PC-3 (cell line): ENCODE measurements at places on chromosomes 5 and 9.

DNA sequence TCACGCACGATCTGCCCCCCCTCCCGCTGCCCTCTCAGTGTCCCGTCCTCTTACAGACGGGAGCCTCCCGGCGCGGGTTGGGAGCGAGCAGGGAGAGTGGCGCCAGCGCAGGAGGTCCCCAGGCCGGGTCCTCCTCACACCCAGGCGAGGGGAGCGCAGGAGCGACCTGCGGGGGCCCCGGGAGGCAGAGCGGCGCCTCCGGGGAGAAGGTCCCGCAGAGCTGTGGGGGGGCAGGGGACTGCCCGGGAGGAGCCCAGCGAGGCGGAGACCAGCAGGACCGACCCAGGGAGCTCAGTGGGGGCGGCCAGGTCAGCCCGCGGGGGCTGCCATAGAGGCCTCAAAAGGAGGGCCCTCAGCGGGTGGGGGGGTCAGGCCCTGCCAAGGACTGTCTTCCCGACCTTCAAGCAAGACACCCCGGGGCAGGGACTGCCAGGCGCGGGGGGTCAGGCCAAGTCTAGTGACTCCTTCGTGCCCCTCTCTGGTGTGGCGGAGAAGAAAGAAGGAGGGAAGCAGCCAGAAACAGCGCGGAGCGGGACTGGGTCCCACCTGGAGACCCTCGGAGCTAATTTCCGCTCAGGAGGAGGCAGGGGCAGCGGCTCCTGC, 123.3 kb upstream of the ERCC6L2 start:
- no peak for DNase-seq

- no peak for DNase-seq
Measured at GRCh38 chr5:117889596-117889995, 1098.8 kb downstream of the DTWD2 start.

DNA sequence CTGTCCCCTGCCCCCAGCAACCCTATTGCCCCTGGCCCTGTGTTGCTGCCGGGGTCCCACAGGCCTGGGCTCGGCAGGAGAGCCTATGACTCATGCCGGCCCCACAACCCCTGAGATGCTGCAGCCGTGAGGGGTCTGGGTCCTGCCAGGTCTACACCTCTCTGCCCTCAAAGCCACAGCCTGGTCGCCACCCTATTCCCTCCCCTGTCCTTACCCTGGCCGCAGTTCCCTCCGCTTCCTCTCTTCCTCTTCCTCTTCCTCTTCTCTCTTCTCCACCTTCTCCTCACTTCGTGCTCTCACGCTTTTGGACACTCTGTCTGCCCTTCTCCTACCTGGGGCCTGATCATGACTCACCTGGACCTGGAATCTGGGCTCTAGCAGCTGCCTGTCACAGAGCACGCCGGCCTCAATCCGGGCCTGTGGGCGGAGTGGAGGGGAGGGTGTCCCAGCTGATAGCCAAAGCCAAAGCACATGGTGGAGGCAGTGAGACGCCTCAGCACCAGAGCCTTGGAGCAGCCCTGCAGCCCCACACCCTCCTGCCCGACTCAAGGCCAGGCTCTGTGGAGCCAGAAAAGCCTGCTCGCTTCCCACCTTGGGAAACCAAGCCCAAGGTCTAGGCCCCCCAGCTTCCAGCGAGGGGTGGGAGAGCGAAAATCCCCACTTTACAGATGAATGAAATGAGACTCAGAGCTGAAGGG, 26.8 kb upstream of the CSF1R start:
- peak; percentile 53 for DNase-seq

DNA sequence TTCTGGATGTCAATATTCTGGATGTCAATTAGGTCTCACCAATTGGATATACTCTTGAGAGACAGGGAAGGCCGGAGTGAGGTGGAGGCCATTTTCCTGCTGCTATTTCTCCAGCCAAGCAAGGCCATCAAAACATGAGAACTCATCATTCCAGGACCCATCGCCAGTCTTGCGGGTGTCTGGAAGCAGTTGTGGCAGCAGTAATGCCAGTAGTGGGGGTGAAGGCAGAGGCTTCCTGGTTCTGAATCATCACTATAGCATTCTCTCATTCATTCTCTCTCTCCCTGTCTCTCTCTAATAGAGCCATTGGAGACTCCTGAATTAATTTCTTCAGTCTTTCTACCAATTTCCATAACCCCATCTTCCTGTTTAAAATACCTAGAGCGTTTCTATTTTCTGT, 71.8 kb downstream of the EGFLAM start:
- DNase-seq, result no peak

- DNase-seq, result no peak
Measured at GRCh38 chr9:89562186-89562814, 42.5 kb upstream of the GADD45G start.

DNA sequence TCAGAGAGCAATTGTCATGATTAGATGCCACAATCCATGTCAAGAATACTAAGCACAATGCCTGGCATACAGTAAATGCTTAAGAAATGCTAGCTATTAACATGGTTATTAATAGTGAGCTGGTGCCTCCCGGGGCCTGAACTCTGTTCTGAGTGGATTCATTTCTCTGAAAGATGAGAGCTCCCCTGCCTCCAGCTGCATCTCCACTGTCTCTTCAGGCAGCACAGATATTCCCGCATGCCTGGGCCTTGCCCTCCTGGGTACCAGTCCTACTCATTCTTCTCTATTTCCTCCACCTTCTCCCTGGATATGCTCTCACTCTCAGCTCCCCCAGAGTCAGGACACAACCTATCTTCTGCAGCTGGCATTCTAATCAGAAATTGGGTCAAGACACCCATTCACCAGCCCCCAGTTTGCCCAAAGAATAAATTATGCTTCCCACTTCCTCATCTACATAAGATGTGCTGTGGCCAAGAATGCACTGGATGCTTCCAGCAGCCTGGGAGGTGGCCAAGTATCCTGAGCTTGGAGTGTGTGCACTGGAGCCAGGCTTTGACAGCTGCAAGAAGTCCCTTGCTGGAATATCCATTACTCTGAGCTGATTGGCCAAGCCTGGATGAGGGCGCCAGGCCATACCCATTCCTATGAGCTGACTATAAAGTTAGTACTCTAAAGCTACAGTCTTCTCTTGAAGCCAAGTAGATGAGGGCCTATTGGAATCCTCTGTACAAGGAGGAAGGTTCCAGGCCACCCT, 669.0 kb downstream of the ACTL7B start:
- DNase-seq, result no peak

GRCh38 chr5:3006961-3007551, 255.6 kb upstream of the IRX2 start:
- DNase-seq, result no peak

- DNase-seq, result no peak
Measured at GRCh38 chr9:117188394-117188793, 226.5 kb downstream of the ASTN2 start.

DNA sequence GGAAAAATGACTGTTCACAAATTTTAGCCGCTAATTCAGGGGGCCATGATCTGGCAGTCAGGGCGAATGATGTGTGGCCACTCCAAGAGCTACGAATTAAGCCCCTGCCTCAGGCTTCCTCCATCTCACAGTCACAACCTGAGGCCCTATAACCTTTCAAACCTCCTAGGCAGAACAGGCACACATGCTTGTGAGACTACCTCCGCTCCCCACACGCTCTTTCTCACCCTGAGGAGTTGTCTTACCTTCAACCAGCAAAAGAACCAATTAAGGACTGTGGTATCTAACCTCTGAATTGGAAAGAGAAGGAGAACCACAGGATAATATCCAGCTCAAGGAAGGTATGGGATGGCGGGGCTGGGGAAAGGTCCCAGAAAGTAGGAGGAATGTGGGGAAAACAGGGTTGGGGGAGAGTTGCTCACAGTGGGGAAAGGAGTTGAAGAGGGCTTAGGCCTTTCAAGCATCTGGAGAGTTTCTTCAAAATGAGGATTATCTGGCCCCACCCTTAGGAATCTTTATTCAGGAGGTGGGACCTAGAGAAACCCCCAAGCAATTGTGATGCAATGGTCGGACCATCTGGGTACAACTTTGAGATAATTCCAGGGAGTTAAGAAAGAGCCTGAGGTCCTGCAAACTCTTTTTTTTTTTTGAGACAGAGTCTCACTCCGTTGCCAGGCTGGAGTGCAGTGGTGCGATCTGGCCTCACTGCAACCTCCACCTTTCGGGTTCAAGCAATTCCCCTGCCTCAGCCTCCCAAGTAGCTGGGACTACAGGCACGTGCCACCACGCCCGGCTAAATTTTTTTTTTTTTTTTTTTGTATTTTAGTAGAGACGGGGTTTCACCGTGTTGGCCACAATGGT, 5.5 kb downstream of the PCDH1 start:
- DNase-seq, result no peak

DNA sequence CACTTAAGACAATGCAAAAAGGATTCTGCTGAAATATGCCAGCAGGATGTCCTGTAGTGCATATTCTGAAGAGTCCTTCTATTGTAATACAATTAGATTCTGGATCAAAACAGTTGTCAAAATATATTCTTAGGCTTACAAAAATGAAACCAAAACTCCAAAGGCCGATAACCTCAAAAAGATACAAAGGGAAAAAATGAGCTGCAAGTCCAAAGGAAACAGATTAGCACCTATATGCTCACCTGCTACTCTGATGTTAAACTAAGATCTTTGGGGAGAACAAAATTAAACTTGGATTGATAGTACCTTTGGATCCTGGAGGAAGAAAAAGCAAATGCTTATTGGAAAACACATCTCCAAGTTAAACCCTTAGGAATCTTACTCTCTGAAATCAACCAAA, 397.1 kb downstream of the SPATA31D1 start:
- no peak for DNase-seq

- DNase-seq, result no peak
Measured at GRCh38 chr5:493758-494157, 30.5 kb downstream of the SLC9A3 start.

DNA sequence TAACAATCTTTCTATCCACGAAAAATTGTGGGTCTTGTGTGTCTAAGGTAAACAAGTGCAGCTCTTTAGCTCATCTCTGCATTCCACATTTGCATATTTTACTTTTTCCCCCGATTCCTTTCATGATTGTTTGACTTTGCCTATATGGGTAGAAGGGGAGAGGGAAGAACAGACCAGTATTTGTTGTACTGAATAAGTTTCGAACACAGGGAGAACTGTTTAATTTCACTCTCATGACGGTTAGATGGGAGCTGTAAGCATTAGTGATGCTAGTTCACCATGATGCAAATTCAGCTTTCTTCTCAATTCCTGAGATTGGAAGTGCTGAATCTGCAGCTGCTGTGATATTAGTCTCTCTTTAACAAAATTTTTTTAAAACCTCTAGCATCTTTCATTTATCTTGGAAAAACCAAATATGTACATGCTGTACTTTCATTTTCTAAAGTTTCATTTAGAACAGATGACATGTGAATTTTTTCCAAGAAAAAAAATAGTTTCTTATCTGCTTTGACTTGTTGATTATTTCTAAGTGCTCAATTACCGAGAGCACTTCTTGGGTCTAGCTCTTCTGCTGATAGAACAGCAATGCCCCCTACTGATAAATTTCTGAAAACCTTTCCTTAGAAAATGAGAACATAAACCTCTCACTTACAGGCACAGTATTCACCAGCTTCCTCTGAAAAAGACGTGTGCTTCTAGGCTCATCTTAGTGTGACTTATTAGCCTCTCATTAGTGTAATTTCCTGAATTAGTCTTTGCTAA, 149.5 kb downstream of the BAAT start:
- DNase-seq, result peak; percentile 26

DNA sequence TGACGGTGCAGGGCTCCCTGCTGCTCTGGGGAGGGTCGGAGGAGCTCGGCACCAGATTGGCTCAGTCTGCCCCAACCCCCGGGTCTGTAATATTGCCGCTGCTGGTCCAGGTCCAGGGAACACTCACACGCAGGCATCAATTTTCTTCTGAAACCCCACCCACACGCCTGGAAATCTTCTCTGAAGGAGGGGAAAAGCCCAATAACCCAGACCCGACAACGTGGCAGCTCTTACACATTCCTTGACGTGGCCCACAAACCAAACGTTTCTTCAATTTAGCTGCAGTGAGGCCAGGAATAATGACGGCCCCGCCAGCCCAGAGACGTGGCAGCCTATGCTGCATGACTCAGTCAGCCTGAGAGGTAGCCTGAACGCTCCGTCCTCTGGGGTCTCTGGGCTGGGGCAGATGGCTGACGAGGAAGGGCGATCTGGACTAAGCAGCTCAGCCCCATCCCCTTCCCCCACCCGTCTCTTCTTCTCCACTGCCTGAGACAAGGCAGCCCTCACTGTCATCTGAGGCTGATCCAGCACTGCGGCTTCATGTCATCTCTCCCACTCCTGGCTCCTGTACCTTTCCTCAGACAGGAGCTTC, 9.9 kb upstream of the SPARC start:
- DNase-seq, result no peak

DNA sequence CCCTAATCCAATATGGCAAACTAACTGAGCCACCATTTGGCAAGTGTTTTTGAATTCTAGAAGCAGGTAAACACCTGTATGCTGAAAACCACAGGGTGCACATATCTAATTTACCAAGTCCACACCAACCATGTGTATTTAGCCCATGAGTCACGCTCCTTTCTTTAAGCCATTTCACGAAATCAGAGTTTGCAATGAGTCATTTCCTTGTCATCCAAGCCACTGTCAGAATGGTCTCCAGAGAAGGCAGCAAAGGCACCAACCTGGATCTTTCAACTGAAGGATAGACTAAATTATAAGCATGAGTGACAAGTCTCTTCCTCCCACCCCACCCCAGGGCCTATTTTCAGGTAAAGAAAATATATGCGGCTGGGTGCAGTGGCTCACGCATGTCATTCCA, 110.0 kb downstream of the PAX5 start:
- peak; percentile 96 for DNase-seq

DNA sequence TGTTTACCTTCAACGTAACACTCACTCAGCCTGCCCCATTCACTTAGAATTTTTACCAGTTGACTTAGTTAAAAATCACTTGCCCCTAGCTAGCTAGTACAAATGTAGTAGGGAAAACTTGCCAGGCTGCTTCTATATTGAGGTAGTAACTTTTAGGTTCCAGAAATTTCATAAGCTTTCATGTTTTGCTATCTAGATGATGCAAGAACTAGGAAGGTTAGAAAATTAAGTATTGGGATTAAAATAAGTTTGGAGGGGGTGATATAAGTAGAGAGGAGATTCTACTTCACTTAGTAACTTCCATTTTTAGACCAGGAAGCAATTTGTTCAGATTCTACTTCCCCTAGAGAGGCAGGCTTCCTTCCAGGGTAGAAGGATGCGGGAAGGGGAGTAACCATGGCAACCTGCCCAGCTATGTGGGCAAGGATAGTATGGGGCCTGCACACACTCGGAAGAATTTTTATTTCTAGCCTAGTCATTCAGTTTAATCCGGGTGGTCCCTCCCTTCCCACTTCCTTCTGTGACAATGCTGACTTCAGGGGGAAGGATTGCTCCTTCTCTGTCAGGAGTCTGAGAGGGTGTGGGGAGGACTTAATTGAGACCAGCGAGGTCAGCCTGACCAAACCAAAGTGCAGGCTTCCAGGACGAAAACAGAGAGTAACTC, 4.2 kb downstream of the DAB2 start:
- DNase-seq, result peak; percentile 76

GRCh38 chr5:98309785-98310598, 463.5 kb upstream of the RGMB start:
- peak; percentile 99 for DNase-seq

DNA sequence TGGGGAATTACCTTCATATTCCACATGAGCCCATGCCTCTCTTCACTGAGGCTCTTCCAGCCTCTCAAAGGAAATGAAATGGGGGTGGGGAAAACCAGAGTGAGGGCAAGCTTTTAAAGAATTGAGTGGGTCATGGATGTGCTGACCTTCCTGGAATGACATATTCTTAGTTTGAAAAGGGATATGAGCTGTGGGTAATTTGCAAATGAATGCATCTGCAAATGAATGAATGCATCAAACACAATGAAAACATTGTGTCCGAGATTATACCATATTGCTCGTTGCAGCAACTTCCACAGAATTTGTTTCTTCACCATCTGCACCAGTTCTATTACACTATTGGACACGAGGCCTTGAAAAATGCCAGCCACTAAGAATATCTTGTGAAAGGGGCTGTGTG, 198.6 kb upstream of the CDH6 start:
- no peak for DNase-seq

GRCh38 chr9:512555-513272, 298.0 kb downstream of the DOCK8 start:
- no peak for DNase-seq
